ENCODE measurements at places on chromosomes 1 and 21.

GRCh38 chr21:35663856-35664606, 396.3 kb downstream of the SETD4 start:
- no peak for DNase-seq

DNA sequence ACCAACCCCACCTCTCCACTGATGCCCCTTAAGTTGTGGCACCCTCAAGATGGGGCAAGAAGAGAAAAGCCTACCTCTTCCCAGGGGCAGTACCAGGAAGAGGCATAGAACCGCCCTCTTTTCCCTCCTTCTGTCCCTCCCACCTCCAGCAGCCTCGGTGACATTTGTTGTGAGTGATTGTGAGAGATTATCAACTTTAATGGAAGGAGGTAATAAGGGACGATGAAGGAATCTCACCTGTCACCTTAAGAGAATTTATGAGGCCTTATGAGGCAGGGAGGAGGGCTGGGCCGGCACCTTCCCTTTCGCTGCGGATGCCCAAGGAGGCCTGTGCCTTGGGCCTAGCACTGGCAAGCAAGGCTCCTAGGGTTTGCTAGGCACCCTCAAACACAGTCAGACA, 1.4 kb upstream of the ADGRB2 start:
- no peak for DNase-seq

- peak; percentile 51 for DNase-seq
These were observed 95.2 kb downstream of the COQ8A start for GRCh38 chr1:227035316-227035715.

GRCh38 chr1:6024376-6024775, 21.3 kb upstream of the KCNAB2 start:
- no peak for DNase-seq

DNA sequence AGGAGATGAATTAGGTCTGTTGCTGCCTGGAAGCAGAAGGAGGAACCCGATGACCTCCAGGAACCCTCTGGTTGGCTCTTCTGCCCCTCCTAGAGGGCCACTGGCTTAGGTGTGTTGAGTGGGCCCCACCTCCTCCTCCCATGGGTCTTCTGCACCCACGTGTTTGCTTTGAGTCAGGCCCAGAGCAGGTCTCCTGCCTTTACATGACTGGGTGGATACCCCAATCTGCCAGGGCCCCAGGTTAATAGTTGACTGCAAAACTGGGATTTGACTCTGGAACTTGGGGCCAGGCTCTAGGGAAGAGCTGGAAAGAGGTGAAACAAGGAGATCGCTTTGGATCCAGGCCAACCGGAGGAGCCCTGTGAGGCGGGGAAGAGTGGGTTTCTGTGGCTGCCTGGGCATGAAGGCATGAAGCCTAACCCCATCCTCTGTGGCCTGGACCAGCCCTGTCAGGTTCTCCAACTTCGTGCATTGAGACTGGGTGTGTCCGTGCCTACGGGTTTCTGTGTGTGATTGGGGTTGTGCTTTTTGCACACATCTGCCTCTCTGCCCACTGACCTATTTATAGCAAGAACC, 7.8 kb upstream of the LAD1 start:
- no peak for DNase-seq

- DNase-seq = no peak
These were observed 22.0 kb downstream of the DONSON start for GRCh38 chr21:33566514-33566913.

DNA sequence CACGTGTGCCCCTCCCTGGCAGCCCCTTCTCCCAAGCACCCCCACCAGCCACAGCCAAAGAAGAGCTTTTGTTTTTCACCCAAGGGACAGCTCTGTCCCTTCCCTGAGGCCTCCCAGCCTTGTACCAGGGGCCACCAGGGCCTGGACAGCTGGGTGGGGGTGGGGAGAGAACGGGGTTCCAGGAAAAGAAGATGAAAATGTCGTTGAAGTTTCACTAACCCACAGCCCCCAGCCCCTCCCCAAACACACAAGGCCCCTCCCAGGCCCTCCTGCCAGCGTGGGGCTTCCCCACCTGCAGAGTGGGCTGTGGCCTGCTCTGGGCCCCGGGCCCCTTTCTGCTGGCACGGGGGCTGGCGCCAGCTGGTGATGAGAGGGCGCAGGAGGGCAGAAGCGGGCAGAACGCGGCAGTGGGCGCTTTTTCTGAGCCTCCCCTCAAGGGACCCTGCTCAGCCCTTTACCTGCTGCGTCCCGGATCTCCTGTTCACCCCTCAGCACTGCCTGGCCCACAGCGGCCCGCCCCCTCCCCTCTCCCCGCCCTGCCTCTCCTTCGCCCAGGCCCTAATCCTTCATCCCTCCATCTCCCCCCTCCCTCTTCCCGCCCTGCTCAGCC, 5.5 kb upstream of the ANKRD65 start:
- no peak for DNase-seq

All from NCI-H69 (cell line).